ENCODE measurements at places on chromosomes 6 and 20.

DNA sequence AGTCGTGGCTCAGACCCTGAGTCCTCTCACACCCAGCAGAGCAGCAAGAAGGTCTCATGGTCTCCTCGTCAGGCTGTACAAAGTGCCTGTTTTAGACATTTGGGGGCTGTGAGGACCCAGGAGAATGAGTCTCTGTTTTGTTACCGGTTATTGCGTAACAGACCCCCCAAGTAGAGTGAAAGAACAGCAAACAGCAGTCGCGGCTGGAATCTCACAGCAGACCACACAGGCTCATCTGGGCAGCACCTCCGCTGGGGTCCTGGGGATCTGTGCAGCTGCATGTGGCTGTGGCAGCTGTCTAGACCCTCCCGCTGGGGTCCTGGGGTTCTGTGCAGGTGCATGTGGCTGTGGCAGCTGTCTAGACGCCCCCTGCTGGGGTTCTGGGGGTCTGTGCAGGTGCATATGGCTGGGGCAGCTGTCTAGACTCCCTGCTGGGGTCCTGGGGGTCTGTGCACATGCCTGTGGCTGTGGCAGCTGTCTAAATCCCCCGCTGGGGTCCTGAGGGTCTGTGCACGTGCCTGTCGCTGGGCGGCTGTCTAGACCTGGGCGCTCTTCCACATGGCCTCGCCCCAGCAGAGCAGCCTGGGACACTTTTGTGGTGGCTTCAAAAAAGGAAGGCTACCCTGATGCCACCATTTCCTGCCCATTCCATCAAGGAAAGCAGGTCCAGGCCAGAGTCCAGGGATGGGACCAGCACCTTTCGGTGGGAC, 24.7 kb downstream of the ENTPD6 start:
- DNase-seq, result peak; percentile 27

GRCh38 chr20:12623870-12624269, 384.9 kb upstream of the SPTLC3 start:
- no peak for DNase-seq

DNA sequence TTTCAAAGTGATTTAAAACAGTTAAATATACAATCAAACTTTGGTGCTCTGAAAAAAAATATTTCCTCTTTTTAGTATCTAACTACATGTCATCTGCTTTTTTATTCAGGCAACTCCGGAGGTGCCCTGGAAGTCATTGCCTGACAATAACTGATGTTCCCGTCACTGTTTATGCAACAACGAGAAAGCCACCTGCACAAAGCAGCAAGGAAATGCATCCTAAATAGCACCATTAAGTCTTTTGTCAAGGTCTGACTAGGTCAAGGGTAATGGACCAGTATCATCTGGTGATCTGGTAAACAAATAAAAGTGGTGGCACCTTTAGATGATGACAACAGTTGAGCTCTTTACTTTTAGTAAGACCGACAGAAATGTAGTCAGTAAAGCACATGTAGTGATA, 13.2 kb downstream of the FAM229B start:
- no peak for DNase-seq

DNA sequence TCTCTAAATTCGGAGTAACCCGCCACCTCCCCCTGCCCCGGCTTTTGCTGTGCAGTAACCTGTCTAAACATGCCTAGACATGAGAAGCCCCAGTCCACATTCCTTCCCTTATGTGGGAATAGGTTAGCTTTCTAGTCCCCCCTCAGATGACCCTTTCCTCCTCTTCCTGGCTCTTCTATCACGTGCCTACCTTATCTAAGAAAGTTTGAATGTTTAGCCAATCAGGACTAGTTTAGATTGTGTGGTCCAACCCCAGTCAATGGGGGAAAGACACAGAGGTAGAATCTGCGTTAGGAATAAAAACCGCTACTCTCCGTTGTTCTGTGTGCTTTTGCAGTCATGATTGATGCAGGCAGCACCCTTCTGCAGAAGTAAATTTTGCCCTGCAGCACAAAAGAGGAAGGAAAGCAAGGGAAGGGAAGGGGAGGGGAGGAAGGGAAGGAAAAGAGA, 69.0 kb upstream of the CD93 start:
- no peak for DNase-seq

GRCh38 chr6:41352907-41353306, 17.5 kb downstream of the NCR2 start:
- no peak for DNase-seq

GRCh38 chr6:127352524-127352923, 9.1 kb upstream of the ECHDC1 start:
- no peak for DNase-seq

GRCh38 chr6:91317247-91317835, 730.5 kb upstream of the MAP3K7 start:
- DNase-seq, result no peak

DNA sequence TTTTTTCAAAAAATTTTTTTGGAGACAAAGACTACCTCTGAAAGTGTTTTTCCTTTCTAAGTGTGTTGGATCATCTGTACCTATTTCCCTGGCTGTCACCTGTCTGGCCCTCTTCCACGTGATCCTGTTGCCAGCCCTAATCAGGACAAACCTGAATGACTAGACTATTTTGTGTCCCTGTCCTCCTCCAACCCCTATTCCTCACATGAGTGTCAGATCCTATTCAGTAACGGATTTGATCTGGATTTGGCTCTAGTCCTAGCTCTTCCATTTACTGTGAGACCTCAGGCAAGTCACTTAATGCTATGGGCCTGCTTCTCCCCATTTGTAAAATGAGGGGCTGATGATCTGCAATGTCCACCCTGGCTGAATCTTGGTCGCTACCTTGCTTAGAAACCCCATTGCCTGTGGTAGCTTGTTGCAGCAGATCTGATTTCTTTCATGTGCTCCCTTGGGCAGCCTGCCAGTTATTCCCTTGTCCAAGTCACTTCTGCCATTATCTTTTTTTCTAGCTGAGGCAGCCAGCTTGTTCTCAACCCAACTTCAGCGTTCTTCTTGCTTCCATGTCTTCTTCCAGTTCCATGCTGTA, 4.8 kb downstream of the PHF20 start:
- peak; percentile 27 for DNase-seq

- no peak for DNase-seq
These were observed 11.7 kb upstream of the PPARD start for GRCh38 chr6:35330541-35331119.

DNA sequence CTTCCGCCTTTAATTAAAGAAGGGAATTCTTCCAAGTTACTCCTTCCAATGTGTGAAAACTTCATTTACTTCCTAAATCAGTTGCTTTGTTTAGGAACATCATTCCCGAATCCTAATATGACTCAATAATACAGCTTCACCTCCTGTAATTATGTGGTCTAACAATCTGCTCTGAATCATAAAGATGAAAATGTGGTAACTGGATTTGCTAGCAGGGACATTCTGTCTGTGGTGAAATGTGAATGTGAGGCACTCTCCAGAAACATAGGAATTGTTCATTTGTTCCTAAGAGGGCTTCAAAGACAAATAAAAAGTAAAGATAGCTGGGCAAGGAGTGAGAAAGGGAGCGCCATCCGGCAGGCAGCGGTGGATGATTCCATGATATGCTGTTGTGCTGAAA, 678.1 kb downstream of the KIF16B start:
- peak; percentile 71 for DNase-seq

DNA sequence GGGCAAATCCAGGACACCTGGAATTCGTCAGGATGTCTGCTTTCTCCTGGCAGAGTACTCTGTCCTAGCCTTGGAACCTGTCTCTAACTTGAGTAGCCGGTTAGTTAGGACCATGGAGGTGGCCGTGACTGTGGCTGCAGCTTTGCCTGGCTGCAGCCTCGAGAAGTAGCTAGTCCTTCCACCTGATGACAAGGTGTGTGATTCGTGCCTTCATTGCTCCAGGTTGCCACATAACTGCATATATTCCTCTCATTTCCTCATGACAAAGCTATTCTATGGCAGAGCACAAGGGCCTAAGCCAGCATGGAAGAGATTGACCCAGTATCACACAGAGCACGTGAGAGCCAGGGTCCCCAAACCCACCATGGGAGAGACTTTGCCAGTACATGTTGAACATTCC, 39.8 kb upstream of the KIF25 start:
- DNase-seq, result no peak

GRCh38 chr6:128452713-128453112, 67.7 kb downstream of the PTPRK start:
- no peak for DNase-seq

- DNase-seq, result peak; percentile 56
These were observed 387.8 kb downstream of the SMOC2 start for GRCh38 chr6:168828800-168829199.

DNA sequence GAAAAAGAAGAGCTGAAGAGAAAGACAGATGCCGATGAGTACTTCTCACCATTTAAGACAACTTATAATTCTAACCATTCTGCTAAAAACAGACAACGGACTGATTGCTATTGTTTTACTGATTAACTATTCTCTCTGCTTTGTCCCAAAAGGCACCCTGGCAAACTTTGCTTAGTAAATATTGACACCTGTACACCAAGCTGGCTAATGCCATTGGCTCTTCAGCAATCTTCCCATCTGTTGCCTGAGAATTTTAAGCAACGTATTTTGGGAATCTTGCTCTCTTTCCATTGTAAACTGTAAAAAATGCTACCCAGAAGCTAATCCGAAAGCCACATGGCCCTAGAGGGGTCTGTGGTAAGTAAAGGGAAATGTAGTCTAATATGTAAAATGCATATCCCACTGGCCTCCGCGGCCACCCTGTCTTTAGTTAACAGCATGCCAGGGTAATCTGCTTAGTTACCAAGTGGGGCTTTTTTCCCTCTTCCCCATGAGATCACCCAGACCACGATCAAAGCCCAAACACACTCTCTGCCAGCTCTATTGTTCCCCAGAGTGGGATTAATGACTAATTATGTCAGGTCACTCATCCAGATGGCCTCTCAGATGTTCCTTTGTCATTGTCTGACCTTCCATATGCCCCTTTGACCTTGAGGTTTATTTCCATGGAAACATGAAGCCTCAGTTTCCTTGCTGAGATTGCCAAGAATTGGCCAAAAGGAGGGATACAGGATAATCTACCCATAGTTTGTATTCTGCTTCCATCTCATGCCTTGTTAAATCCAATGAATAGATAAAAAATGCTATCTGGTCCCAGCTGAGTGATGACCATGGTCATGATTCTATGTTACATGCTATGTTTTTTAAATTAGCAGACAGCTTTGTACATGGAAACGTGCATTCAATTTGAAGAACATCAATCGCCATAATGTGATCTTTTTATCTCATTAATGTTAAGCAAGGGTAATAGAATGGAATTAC, 216.4 kb upstream of the MCHR2 start:
- no peak for DNase-seq

- DNase-seq, result peak; percentile 79
These were observed 29.5 kb downstream of the PXDC1 start for GRCh38 chr6:3721810-3722621.

DNA sequence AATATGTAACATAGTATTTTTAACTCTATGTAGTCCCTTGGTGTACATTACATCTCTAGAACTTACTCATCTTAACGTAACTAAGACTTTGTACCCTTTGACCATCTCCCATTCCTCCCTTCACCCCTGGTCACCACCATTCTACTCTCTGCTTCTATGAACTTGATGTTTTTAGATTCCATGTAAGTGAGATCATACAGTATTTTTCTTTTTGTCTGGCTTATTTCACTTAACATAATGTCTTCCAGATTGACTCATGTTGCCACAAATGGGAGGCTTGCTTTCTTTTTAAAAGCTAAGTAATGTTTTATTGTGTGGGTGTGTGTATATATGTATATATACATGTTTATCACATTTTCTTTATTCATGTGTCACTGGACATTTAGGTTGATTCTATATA, 55.8 kb downstream of the TMEM200A start:
- DNase-seq, result peak; percentile 80

DNA sequence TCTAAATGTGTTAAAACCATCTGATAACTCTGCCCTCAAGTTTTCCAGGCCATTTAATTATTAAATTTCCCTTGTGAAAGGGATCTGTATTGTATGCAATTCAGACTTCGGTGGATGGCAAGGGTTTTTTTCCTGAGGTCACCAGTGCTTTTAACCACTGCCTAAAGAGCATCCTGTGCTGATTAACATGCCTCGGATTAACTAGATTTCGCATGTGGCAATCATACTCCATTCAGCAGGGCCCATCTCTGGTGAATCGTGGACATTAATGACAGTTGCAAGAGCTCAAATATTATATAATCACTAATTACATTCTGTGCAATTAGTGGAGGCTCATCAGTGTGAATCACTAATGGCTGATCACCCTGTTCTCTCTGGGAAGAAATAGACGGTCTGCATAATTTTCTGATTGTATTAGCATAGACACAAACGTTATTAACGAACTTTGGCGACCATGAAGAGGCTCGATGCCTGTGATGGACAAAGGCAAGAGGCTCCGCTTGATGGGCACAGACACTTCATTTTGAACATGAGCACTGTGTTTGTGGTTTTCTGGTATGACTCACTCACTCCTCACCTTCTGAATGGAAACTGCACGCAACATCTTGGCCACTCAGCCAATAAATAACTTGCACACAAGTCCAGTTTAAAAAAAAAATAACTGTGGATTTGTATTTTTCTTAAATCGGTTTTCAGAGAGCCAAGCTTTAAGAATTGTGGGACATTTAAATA, 31.4 kb downstream of the LINC00237 start:
- no peak for DNase-seq

- DNase-seq, result no peak
These were observed 1.7 kb downstream of the BTN3A3 start for GRCh38 chr6:26441977-26442376.

GRCh38 chr6:96651816-96652215, 88.9 kb downstream of the FHL5 start:
- no peak for DNase-seq

GRCh38 chr6:78693835-78694234, 173.5 kb upstream of the IRAK1BP1 start:
- DNase-seq, result peak; percentile 9

- no peak for DNase-seq
These were observed 47.7 kb downstream of the SPATA2 start for GRCh38 chr20:49867453-49868215.

DNA sequence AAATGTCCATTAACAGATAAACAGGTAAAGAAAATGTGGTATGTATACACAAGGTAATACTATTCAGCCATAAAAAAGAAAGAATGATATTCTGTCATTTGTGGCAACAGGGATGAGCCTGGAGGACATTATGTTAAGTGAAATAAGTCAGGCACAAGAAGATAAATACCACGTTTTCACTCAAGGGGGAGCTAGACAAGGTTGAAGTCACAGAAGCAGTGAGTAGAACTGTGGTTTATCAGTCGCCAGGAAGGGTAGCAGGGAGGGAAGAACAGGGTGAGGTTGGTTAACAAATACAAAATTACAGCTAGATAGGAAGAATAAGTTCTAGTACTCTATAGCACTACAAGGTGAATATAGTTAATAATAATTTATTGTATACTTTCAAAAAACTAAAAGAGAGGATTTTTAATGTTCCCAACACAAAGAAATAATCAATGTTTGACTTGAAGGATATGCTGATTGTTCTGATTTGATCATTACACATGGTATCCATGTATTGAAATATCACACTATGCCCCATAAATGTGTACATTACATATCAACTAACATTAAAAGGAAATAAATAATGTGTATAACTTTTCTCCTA, 21.1 kb downstream of the RTN4IP1 start:
- DNase-seq, result peak; percentile 62

GRCh38 chr6:147618457-147618856, 110.0 kb downstream of the SAMD5 start:
- no peak for DNase-seq

- DNase-seq, result peak; percentile 61
These were observed 59.9 kb downstream of the HTR1B start for GRCh38 chr6:77403424-77403823.

Measured in fibroblast of upper back skin (primary cell).